ENCODE measurements at places on chromosomes 3 and 15.
A peak's percentile ranks its signal among the peaks of the same experiment; 100 is the strongest.

DNA sequence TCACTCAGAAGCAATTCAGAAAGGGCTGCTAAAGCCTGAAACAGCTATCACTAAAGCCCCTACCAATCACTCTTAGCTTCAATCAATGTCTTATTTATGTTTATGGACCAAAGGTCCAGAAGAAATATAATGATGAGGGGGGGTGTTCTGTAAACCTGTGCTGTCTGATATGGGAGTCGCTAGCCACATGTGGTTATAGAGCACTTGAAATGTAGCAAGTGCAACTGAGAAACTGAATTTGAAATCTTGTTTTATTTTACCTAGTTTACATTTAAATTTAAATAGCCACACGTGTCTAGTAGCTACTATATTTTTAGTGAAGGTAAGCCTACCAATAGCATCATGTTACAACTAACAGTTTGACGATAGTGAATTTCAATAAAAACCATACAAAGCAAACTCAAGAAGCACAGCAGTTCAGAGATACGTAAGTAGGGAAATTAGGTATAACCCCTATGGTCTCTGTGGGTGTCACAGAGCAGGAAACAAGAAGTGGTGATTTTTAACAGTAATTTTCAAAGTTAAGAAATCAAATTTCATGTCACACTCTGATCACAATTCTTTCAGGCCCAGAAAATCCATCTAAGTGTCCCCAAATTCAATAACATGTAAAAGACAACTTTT, 3.6 kb downstream of the POU1F1 start:
- DNase-seq: no peak

GRCh38 chr3:66537735-66538134, 36.9 kb upstream of the LRIG1 start:
- no peak for DNase-seq

- peak; percentile 22 for DNase-seq
These were observed 528 bp downstream of the LPCAT4 start for GRCh38 chr15:34366271-34367065.

- no peak for DNase-seq
These were observed 129.4 kb downstream of the LPP start for GRCh38 chr3:188283347-188283746.

DNA sequence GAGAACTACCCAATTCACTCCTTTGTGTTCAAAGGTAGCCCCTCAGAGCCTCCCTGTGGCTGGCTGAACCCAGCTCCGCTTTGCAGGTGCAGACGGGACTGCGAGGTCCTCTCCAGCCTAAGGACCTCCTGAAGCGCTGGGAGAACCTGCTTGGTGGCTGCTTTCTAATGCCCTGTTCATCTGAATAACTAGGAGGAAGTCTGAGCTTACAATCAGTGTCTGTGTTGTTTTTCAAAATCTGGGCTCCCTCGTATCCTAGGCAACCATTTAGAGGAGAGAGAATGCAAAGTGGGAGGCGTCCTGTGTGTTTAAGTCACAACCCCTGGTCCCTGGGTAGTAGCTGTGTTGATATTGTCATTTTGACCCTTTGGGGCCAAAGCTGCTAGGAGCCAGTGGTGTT, 99.9 kb downstream of the GABRG3 start:
- no peak for DNase-seq

- DNase-seq: peak; percentile 25
These were observed 1.1 kb upstream of the FGF7 start for GRCh38 chr15:49421991-49422390.

GRCh38 chr3:121793078-121793477, 41.8 kb downstream of the IQCB1 start:
- no peak for DNase-seq

DNA sequence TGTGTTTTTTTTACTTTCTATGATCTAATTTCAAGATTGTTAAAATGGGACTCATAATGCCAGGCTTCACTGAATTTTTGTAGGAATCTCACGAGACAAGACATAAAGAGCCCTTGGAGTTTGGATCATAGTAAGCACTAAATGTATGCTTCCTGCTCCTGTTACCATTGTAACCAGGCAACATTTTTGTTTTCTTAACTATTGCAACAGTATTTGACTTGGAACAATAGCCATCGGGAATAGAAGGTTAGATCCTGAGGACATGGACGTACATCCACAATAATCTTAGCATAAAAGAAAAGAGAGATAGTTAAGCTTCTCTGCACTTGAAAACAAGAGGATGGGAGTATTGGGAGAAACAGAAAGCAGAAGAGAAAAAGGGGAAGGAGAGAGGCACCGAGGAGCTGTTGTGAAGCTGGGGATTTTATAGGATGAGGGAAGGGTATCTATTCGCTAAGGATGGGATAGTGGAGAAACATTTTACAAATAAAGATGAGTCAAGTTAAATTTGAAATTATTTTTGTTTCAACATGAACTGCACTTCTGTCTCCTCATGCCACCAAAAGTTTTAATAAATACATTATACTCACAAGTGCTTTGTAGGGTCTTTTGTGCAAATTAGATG, 131.4 kb downstream of the TMCO5A start:
- DNase-seq: no peak

GRCh38 chr3:141840737-141841544, 35.5 kb upstream of the ATP1B3 start:
- no peak for DNase-seq

GRCh38 chr3:193851941-193852674, 259.1 kb downstream of the OPA1 start:
- DNase-seq: no peak

GRCh38 chr3:193630005-193630404, 37.0 kb downstream of the OPA1 start:
- DNase-seq: no peak

DNA sequence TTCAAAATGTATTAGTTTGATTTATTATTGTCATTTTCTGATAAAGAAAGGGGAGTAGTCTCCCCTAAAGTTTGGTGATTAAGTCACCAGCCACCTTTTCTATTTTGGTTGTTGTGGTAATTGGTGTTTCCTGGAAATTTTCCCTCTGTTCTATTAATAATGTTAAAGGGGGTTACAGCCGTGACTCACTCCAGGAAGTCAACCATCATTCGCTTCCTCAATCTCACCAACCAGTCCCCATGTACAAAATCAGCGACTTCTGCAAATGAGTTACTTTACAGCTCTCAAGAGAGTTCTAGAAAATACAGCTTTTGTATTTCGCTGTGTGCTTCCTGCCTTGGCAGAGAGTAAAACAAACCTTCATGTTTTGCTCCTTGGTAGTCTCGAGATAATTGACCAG, 285.1 kb downstream of the LPP start:
- DNase-seq: no peak

- no peak for DNase-seq
These were observed 160.0 kb downstream of the FRMD5 start for GRCh38 chr15:44034933-44035624.

DNA sequence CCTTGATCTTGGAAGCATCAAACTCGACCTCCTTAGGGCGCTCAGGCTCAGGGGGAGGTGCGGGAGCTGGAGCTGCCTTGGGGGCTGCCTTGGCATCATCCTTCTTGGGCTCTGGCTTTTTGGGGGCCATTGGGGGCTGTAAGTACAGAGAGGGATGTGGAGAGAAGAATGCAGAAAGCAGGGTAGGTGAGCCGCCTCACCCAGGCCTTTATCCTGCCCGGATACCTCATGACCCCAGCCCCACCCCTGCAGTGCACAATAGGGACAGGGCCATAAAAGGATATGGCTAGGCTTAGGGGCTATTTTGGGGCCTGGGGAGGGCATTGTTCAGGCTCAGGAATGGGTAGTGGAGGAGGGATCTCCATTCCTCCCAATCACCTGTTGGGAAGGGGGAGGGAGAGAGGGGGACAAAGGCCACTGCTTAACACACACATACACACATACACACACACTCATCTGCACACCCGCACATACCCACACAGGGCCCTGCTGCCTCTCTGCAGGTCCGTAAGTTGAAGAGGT, at the start of gene MYL3:
MYL3 (minus strand) TSS at position 184 of the 522 bp plus-strand sequence; CDS start at position 130, 54 bp downstream.
- no peak for DNase-seq

DNA sequence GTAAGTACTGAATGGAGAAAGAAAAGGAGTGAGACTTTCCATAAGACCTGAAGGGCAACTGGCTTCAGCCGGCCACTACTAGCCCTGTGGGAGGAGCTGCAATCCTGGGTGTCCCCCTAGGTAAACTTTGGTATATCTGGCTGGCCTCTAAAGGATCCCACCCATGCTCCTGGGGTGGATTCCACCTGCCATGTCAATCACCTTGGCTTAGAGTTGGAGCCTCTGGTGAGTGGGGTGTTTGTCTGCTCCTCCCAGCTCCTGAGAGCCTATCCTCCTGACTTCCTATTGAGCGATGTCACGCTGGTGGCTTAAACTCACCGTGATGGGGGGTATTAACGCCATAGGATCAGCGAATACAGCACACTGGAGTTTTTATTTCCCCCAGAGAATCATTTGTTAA, 2.6 kb downstream of the SPTBN5 start:
- DNase-seq: no peak

GRCh38 chr15:60905587-60905986, 323.5 kb downstream of the RORA start:
- no peak for DNase-seq

- DNase-seq: peak; percentile 39
These were observed 13.0 kb upstream of the MANF start for GRCh38 chr3:51371943-51372557.

DNA sequence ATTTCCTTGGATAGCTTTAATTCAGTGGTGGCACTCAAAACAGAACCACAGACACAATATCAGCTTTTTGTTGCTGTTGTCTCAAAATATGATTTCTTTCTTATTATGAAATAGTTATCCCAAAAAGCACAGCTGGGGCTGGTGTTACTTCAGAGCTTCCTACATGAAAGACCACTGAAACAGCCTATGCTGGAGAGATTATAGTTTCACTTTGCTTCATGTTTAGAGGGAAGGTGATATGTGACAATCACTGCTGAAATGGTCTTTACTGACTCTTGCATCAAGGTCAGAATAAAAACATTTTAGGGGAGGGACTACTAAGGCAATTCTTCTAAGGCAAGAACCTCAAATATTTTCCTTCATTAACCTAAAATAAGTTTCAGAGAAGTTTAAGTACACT, 190.7 kb downstream of the TNIK start:
- no peak for DNase-seq

DNA sequence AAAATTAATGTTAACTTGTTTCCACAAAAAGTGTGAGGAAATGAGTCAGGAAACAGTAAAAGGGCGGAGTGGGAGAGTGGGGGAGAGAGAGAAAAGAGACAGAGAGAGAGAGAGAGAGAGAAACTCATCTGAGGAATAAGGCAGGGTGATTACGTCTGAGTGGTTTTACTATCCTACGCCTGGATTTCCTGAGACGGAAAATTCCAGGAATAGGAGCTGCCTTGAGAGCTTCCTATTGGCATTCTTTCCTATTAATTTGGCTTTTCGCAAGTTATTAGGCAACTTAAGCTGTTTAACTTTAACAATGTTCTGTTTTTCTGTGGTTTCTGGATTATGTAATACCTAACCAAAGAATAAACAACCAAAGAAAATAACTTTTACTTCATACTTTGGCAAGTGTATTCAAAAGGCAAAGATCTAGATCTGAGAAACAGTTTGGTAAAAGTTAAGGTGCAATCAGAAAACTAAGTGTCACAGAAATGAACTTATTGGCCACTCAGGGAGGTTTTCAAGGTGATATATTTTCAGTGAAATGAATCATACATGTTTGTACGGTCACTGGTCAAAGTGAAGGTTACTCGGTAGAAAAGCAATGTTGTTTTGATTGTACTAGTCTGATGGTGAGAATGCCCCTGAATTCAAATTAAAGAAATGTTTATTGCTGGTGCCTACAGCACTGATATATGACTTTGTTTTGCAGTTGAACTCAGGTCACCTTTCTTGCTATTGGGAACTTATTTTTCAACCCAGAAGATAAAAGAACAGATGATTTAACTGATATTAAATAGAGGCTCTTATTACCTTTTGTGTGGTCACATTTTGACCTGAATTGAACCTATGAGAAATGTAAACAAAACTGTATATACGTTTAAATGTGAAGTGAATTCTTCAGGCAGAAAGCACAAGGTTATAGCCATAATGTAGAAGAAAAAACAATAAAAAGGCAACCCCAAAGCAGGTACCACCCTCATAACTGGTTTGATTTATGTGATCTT, 39.9 kb upstream of the TNFSF10 start:
- no peak for DNase-seq

DNA sequence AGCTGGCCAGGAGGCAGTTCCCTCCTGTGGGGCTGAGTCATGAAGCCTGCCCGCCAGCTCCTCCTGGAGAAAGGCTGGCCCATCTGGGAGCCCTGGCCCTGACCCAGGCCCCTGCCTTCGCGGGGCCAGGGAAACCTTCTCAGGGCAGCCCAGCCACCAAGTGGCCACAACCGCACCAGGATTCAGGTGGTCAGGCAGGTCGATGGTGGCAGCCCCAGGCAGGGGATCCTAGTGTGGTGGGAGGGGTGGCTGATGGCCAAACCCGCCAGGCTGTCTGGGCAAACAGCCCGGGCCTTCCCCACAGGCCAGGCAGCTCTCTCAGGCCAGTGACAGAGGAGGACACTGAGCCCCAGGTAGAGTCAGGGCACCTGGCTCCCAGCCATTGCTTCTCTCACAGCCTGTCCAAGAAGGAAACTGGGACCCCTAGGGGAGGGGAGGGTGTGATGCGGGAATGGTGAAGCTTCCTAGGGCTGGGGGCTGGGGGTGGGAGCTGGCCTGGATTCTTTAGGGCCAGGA, 1.2 kb downstream of the TWF2 start:
- no peak for DNase-seq

All from NCI-H1092 (cell line).